ENCODE measurements at places on chromosomes 7 and 10. TPM values are rescaled to one million over a fixed set of nuclear protein-coding genes. Genes with fewer than 3 reads are reported as not detected.
A peak's percentile ranks its signal among the peaks of the same experiment; 100 is the strongest.

GRCh38 chr10:50511492-50512213, 112.1 kb downstream of the SGMS1 start:
- no peaks in the 10 kb centered on the region for H3K36me3 ChIP-seq
- no peak for DNase-seq
- peak overlapping the region; percentile 22 for H3K4me3 ChIP-seq
- peaks cover 69% of the 10 kb centered on the region for H3K4me1 ChIP-seq

BAMBI gene
- polyA plus RNA-seq, result not detected

FRMD4A gene
- polyA plus RNA-seq, result not detected

- H3K4me3 ChIP-seq, result no peak overlapping the region
- no peak for DNase-seq
- H3K4me1 ChIP-seq, result no peaks in the 10 kb centered on the region
- H3K36me3 ChIP-seq, result peaks cover 13% of the 10 kb centered on the region
These were observed 74.6 kb upstream of the EGFR start for GRCh38 chr7:54944179-54944578.
